NCI-H1105 treated with DMSO at 0.1 percent for 48 hours (cell line): ENCODE measurements at places on chromosomes 2 and 18.
A peak's percentile ranks its signal among the peaks of the same experiment; 100 is the strongest.

DNA sequence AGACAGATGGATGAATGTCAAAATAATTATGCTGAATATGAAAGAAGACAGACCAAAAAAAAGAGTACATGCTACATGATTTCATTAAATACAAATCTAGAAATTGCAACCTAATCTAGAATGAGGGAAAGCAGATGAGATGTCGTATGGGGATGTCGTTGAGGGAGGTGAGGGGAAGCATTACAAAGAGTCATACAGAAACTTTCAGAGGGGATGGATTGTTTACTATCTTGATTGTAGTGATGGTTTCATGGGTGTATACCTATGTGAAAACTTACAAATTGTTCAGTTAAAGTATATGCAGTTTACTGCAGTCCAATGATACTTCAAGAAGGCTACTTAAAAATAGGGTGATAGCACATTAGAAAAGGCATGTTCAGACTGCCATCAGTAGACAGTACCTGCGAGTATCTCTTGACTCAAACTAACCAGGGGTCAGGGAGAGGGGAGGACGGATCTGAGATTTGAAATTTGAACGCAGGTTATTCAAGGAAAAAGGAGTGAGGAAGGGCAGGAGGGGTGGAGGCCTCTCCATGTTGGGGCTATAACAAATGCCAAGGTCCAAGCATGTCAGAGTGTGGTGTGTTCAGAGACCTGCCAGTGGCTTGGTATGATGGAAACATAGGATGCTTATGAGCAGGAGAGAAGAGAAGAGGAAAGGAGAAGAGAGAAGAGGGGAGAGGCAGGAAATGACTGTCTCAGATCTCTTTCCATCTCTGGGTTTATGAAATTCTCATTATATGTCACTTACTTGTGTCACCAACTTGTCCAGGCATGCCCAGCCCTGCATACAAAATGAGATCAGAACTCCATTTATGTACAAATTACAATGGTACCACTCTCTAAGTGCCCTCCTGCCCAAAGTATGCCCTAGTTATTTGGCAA lies 257.3 kb upstream of the CXCR4 start:
- peak; percentile 24 for DNase-seq

DNA sequence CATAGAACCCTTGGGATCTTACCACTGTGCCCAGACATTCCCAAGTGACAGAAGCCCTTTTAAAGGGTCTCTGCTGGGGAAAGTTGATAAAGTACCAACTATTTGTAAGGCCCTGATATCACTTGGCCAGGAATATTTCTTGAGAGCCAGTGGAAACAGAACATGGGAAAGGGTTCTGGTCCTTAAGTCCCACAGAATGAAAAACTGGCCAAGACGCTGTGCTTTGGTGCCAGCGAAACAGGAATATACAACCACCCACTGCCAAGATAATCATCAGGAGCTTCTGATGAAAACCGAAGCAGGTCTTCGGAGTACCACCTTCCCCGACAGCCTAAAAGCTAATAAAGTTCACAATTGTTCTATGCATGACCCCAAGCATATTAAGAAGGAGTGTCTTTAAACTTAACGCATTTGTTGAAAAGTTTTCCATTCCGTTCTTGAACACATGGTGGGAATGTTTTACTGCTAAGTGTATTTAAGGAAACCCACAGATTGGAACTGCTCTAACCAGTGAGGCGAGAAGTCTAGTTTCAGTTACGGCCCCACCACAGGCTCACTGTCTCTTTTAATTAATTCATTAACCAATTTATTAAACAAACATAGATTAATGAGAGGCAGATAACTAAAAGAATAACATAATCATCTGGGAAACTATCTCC lies 152.6 kb downstream of the ANKRD44 start:
- DNase-seq = no peak

GRCh38 chr2:198383392-198383791 lies 579.0 kb downstream of the PLCL1 start:
- DNase-seq = no peak

- DNase-seq = no peak
Observed at GRCh38 chr2:105809097-105809473, 64.4 kb downstream of the NCK2 start.

GRCh38 chr2:26086779-26087178 lies 52.9 kb downstream of the RAB10 start:
- no peak for DNase-seq

- DNase-seq = no peak
Observed at GRCh38 chr18:79405781-79406575, 10.2 kb downstream of the NFATC1 start.

- no peak for DNase-seq
Observed at GRCh38 chr2:162385536-162385935, 41.6 kb downstream of the GCA start.

GRCh38 chr2:136175868-136176267 lies 57.9 kb upstream of the CXCR4 start:
- no peak for DNase-seq

DNA sequence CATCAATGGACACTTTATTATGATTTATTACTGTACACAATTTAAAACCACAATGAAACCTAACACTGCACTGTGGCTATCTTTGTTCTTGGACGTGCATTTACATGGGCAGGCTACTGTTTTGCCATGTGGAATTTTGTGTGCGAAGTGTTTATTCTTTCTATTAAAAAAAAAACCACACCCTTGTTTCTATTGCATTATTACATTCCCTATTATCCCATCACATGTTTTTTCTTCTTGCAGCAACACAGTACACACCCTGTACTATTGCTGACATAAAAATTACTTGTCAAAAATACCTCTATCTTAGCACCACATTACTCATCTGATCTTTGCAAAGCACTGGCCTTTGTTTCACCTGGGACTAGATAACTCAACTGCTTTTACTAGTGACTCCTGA lies 1.5 kb downstream of the RNF152 start:
- DNase-seq = no peak

DNA sequence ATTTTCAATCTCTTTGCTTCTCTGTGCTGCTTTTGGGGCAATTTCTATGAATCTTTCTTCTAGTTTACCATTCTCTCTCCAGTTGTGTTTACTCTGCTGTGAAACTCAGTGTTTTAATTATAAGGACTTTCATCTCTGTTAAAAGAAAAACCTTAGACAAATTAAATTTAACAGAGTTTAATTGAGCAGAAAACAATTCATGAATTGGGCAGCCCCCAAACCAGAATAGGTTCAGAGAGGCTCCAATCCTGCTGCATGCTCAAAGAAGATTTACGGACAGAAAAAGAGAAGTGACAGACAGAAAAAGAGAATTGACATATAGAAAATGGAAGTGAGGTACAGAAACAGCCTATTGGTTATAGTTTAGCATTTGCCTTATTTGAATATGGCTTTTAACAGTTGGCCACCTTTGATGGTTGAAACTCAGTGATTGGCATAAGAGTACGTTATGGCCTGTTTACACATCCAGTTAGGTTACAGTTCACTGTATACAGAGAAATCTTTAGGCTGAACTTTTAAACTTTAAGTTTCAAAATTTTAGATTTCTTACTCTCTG lies 120.4 kb downstream of the RNF152 start:
- DNase-seq = no peak

DNA sequence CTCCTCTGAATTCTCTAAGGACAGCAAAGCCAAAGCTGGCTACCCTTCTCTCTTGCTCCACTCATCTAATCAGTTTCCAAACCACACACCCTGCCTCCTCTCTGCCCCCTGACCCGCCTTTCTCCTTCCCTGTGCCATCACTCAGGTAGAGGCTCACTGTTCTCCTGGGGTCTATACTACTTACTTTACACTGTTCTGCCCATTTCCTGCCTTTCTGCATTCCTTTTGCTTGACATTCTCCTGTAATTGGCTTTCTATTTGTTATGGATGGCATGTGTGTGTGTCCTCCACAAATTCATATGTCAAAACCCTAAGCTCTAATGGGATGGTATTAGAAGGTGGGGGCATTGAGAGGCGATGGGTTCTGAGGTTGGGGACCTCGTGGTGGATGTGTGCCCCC lies 675.2 kb upstream of the ID2 start:
- no peak for DNase-seq

DNA sequence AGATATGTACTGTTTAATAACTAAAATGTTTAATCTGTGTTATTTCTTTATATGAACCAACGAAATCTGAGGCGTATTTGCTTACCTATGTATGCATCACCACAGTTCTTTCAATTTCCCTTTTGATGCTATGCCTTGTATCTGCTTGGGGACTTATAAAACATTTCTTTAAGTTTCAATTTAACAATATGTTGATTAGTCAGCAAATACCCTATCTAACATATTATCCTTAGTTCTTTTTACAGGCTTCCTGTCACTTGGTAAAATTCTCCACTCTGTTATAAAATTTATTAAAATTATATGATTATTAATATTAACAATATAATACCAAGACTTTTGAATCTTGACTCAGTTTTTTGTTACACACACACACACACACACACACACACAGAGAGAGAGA lies 174.3 kb downstream of the CPS1 start:
- DNase-seq = no peak

DNA sequence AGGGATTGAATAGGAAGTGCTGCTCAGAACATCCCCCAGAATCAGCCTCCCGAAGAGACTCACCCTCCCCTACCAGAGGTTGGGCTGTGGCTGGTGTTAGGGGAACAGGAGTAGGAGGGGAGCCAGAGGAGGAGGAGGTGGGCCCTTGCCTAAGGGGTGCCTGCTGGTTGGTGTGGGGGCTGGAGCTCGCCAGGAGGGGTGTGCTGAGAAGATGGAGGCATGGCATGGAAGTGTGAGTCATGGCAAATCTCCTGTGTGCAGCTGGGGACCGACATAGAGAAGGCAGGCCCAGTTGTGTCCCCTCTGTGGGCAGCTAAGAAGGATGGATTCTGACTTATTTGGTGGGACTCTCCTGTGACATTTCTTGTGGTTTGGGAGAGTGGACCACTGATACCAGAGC lies 73.7 kb downstream of the DGKD start:
- no peak for DNase-seq

DNA sequence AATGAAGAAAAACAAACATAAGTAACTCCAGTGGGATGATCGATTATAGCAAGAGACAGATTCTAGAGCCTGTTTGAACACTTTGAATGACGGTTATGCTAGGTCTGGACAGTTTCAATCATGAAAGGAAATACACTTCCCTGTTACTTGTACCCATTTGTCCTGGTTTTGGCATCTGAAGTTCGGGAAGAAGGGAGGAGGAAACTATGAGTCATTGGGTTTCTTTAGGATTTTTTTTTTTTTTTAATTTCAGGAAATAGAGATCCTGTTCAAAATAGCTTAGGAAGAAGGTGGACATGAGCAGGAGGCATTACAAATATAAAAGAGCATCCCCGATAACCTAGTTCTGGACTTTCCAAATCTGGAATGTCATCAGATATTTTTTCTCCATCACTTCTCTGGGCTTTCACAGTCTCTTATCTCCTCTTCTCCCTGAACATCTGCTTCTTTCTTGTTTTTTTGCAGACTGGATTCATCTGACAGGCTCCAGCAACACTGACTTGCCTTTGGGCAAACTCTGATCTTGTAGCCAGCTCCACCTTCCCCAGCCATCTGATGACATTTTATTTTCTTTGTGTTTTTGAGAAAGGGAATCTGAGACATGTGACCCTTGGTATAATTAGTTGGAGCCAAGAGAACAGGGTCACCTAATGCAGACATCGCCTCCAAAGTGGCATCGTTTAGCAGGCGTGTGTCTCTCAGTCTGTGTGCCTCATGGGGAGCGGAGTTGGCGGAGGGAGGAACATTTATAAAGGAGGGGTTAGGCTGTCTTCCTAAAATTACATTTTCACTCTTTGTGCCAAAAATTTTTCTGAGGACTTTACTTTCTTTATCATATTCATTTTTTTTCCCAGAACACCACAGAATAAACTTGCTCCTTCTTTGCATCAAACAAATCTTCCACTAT lies 195.3 kb upstream of the EPHA4 start:
- no peak for DNase-seq

GRCh38 chr18:22241921-22242361 lies 72.6 kb downstream of the GATA6 start:
- DNase-seq = no peak

- DNase-seq = no peak
Observed at GRCh38 chr2:170222298-170222697, 44.4 kb downstream of the MYO3B start.

- DNase-seq = no peak
Observed at GRCh38 chr18:48813833-48814489, 136.8 kb downstream of the SMAD7 start.

DNA sequence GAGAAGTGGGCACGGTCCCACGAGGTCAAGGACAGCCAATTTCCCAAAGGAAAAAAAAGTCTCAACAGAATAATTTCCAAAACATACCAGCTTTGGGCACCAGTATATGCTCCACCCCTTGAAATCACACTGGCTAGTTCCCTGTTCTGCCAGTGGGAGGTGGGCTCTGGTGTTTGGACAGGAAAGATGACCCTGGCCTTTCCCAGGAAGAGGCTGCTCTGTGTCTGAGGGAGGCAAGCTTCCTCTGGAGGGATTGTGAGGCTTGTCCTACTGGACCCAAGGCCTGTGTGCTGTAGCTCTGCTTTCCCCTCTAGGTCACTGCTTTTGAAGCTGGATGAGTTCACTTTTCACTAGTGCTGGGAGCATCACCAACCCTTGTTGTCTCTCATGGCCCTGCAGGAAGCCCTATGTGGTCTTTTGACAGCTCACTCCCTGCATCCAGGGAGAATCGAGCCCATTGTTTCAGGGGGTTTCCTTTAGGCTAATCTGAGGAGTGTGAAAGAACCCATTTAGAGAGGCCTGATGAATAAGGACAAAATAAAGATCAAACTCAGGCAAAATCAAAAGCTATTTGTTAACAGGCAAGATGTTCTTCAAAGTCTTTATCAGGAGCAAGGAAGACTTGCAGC lies 36.3 kb downstream of the CXCR4 start:
- no peak for DNase-seq

DNA sequence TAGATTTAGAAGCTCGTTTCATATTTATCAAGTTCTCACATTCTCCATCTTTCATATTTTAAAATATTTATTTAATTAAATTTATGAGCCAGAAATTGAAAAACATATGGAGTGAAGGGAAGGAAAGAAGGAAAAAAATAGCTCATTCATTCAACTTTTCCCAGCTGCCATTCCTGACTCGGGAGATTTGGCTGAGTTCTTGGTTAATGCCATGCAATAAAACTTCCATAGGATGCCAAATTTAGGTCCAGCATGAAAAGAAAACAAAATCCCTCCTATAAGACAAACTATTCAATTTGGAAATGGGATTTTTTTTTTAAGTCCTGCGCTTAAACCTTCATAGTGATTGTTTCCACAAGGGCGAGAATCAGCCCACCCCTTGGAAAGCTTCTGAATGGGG lies 426.1 kb upstream of the TNP1 start:
- no peak for DNase-seq

GRCh38 chr18:13271302-13271911 lies 52.8 kb downstream of the LDLRAD4 start:
- DNase-seq = no peak

DNA sequence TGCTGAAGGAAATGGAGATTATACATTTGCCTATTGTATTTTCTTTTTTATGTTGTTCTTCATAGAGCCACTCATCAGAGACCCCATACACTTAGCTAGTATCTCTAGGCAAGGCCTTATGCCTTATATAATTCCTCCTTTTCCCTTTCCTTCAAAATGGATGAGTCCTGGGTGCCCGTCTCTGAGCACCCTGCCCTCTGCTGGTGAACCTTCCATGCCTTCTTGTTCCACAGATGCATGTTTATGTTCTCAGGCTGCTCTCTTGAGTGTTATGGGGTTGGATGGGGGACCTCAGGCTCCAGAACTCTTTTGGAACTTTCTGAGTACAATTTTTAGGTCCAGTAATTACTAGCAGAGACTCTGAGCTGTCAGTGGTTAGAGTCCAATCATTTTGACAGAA lies 368.6 kb upstream of the SPRED2 start:
- no peak for DNase-seq
